ENCODE measurements at places on chromosomes 3 and 15.

DNA sequence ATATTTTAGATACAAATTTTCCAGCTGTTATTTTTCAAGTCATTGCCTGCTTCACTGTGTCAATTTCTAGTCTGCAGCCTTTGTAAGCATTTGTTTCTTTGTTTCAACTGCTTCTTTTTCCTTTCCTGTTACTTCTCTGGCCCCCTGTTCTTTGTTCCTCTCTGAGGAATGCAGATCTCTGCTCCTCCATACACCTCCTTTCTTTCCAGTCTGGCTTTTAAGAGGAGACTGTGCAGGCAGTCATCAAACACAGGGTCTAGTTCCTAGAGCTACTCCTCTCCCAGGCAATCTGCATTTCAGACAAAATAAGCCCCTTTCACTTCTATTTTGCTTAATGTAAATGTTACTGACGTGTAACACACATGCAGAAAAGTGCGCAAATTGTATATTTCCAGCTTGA is 502.9 kb downstream of the PDCD6IP start:
- DNase-seq, result no peak

DNA sequence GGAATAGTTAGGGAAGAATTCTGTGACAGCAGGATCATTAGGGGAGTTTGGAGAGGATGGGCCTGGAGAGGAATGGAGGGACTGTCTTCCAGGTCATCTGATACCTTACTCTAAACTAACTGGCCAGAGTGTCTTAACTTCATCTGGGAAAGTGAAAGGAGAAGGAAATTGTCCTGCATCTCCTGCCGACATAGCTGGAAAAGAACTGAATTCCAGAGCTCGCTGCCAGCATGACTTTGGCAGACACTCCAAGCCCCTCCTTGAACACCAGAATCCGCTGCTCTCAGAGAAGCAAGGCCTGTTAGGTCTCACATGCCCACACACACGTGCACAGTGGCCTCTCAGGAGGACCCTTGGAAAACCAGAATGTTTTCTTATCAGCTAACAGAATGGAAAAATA is 10.5 kb downstream of the ABI3BP start:
- DNase-seq, result peak; percentile 75

- peak; percentile 60 for DNase-seq
These were observed 244.1 kb upstream of the STT3B start for GRCh38 chr3:31288641-31289100.

DNA sequence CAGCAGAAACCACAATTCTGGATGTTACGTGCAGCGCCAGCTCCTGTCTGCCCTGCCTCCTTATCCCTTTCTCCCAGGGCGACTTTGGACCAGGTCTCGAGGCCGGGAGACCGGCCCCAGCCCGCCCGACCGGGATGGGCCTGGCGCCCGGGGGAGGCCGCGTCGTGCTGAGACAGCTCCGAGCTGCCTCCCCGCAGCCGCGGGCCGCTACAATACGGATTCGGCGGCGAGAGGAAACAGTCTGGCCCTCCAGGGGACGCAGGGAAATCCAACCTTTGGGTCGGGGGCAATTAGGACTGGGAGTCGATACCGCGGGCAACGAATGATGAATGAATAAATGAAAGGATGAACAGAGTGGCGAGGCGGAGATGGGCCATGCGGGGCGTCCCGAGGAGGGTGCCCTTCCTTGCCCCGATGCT is 537 bp downstream of the GRAMD2A start:
- DNase-seq, result no peak

DNA sequence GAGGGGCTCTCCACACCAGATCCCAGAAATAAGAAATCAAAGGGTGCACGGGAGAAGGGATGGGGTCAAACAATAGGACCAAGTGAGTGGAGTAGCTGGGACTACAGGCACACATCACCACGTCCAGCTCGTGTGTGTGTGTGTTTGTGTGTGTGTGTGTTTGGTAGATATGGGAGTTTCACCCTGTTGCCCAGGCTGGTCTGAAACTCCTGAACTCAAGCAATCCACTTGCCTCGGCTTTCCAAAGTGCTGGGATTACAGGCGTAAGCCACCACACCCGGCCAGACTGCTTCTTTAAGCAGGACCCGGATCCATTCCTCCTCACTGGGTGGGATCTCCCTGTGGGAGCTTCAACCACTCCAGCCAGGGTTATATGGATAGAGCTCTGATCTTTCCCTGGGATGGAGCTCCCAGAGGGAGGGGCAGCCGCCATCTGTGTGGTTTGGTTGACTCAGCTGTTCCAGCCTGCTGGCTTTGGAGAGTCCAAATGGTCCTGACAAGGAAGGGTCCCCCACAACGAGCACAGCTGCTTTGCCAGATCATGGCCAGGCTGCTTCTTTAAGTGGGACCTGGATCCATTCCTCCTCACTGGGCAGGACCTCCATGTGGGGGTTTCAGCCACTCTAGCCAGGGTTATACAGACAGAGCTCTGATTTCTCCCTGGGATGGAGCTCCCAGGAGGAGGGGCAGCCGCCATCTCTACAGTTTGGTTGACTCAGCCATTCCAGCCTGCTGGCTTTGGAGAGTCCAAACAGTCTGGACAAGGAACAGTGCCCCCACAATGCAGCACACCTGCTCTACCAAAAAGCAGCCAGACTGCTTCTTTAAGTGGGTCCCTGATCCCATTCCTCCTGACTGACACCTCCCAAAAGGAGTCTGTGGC is 9.1 kb upstream of the AVEN start:
- no peak for DNase-seq

DNA sequence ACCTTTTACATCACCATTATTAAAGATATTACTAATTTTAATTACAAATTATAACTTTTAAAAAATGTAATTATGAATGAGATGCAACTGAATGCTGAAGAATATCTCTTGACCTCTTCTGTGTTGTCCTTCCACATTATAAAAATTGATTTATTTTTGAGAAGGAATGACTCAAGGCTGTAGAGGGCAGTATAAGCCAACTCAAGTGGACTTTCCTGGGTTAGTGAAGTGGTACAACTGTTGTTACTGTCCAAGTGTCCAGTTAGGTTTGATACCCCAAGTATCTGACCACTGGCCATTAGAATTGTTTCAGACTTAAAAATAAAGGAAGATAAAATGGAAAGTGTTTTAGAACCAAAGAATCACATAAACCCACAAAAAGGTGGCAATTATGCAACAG is 51.9 kb downstream of the BBX start:
- DNase-seq, result no peak

- DNase-seq, result no peak
These were observed 197.7 kb downstream of the CD47 start for GRCh38 chr3:107892955-107893624.

DNA sequence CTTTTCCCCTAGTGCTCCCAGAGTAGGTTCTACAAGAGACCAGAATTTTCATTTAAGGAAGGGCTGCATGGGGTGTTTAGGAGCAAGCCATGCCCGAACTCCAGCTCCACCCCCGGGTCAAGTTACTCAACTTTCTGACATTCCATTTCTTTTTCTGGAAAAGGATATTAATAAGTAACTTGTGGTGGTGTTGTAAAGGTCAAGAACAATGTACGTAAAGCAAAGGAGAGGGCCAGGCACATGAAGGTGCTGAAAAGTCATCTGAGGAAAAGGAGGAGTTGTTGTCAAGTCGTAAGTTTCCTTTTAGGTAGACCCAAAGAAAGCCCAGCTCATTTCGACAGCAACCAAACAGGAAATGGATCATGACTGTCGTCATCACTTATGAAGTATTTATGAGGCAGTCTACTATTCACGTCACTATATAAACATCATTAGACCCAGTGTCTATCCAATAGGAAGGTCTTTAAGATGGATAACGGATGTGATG is 319.6 kb upstream of the IL12A start:
- DNase-seq, result no peak

GRCh38 chr3:16837602-16838001 is 47.2 kb upstream of the PLCL2 start:
- DNase-seq, result no peak

DNA sequence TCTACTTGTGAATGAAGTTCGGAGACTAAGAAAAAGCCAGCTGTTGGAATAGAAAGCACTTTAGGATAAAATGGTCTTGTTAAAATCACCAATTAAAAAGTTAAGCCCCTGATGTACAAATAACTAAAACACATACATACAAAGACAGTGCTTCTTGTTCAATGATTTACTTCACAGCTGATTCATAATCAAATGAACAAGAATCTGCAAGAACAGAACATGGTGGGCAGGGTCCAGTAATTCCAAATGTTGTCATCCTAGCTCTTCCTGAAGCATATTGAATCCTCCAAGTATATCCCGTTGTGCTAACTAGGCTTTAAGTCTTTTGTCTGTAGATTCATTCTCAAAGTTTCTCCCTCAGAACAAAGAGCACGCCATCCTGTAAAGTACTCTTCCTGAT is 24.5 kb downstream of the NIT2 start:
- no peak for DNase-seq

GRCh38 chr3:185149591-185149990 is 3.3 kb downstream of the C3orf70 start:
- no peak for DNase-seq

DNA sequence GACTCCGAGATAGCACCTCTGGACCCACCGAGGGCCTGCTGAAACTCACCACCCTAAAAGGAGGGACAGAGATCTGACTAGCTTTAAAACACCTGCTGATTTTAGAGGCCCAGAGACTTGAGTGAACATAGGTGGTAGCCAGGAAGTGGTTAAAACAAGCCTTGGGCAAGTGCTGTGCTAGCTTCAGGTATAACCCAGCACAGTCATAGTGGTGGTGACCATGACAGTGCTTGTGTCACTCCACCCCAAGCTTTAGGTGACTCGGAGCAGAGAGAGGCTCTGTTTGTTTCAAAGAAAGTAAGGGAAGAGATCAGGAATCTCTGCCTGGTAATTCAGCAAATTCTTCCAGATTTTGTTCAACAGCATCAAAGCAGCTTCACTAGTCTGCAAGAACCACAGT is 641.1 kb upstream of the BCHE start:
- no peak for DNase-seq

DNA sequence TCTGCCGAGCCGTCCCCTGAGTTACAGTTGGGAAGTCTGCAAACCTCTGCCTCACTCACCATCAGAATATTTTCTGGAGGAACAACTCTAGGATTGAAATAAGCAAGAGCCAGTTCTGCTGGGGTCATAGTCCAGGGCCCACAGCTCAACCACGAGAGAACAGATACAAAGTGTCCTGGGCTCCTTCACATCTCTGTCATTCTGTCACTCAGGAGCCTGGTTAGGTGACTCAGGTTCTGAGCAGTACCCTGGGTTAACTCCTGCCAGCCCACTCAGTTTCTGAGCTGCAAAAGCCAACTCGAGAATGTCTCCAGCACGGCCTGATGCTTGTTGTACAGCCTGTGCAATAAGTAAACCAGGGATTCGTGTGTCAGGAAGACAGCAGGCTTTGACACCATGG is 155.7 kb downstream of the SLCO3A1 start:
- no peak for DNase-seq

DNA sequence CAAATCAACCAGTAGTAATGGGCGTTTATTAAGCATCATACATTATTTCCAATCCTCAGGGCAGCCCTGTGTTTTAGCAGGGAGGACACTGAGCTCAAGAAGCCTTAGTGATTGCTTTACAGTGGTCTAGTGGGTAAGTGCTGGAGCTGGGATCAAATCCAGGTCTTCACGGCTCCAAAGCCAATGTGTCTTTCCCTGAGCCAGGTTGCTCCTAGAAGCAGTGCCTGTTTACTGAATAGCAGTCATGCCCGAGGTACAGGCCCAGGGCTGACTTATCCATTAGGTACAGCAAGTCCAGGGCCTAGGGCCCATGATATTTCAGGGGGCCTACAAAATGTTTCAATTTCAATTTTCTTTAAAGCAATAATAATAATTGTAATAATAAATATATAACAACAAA is 9.6 kb upstream of the SMAD6 start:
- no peak for DNase-seq

GRCh38 chr15:83380682-83381081 is 66.5 kb upstream of the SH3GL3 start:
- DNase-seq, result no peak

DNA sequence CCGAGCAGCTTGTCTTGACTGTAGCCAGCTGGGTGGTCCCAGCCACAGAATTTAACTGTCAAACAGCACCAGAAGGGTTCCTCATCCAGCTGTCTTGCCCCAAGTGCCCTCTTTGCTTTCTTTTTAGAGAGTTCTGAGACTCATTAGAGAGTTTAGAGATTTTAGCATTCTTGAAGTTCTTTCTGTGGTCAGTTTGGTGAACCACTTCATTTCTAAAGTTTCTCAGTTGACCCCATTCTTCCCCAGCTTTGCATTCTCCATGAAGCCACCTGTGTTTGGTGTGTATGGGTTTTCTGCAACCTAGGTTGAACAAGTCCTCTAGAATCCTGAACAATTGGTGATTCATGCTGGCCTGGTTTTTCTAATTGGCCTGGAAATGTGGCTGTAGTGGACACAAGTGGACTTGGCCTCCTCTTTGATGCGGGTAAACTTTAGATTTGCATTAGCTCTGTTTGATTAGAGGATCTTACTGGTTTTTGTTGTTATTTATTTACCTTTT is 33.7 kb downstream of the FLNB start:
- DNase-seq, result no peak

GRCh38 chr3:168134931-168135330 is 39.2 kb upstream of the GOLIM4 start:
- no peak for DNase-seq

DNA sequence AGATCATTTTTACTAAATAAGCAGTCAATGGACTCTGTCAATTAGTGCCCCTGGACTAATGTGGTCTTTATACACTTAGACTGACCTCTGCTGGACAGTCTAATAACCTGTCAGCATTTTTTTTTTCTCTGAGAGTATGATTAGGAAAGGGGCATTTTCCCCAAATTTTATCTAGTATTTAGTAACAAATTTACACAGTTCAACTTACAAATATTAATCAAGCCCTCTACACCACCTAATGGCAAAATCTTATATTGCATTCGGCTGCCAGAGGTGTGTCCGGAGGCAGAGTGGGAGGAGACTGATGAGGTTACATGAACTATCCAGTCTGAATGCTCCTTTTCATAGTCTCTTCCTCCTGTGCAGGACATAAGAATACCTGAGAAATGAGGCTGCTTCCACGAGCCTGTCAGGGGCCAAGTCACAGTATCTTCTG is 36.0 kb upstream of the COLQ start:
- DNase-seq, result peak; percentile 69

- DNase-seq, result no peak
These were observed at the start of gene GPR149 for GRCh38 chr3:154430014-154430413. GPR149 (minus strand) TSS chr3:154430190; CDS start chr3:154429615, 575 bp downstream.

DNA sequence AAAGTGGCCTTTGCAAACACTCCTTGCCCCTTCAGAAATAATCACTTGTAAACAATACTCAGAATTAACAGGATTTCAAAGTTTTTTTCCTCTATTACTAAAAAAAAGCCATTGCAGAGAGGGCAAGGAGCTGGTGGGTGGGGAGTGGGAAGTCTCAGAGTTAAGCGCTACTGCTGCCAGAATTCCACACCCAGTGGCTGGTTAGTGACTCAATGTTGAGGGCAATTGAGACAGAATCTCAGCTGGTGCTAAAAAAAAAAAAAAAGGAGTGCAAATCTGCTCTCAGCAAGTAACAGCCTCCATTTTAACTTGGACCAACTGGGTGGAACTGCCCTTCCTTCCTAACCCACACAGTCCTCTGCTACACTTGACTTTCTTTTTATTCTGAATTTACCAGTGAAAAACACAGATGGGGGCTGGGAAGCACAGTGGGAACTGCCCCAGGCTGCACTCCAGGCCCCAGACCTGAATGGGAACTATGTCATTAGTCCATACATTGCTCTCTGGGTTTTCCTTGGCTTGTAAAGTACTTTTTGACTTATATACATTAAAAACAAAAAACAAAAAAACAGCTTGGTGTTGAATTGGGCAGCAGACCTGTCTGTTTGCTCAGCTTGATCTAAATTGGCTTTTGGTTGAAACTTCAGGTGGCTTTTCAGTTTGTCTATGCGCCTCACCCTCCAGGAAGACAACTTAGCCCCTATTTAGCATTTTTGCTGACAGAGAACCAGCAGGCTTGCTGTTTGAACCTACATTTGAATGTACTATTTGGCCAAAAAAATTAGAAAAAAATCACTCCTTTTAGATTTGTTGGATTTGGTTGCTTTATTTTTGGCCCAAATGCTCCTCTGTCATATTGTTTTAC is 357.8 kb upstream of the TBL1XR1 start:
- peak; percentile 73 for DNase-seq

Measured in right atrium auricular region (tissue), 2 donors.